ENCODE measurements at places on chromosomes 13 and 19.

DNA sequence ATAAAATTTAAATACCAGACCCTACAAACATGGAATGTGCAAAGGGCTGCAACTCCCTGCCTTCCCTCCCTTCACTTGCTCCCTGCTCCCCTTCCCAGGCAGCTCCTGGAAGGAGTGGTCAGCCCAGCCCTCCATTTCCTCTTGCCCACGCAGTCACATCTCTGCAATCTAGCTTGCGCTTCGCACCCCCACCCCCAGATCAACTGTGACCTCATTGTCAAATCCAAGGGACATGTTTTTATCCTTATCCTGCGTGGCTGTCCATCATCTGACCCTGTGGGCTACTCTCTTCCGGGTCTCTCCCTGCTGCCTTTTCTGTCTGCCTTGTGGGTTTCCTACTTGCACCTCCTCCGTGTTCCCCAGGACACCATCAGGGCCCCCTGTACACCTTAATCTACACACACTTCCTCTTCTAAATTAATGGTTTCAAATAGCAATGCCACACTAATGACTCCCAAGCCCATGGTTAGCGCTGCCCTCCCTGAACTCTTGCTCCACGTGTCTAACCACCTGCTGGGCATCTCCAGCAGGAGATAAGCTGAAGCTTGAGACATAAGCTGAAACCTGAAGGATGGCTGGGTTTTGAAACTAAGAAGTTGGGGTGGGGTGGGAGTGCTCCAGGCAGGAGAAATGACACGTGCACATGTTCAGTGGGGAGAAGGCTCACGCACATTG, 118.3 kb downstream of the USP12 start:
- DNase-seq = peak; percentile 40

- DNase-seq = no peak
These were observed 11.9 kb upstream of the TPM4 start for GRCh38 chr19:16064209-16064889.

GRCh38 chr19:48466561-48467325, 2.4 kb upstream of the CYTH2 start:
- no peak for DNase-seq

GRCh38 chr19:44810234-44811121, 1.6 kb downstream of the BCAM start:
- no peak for DNase-seq

DNA sequence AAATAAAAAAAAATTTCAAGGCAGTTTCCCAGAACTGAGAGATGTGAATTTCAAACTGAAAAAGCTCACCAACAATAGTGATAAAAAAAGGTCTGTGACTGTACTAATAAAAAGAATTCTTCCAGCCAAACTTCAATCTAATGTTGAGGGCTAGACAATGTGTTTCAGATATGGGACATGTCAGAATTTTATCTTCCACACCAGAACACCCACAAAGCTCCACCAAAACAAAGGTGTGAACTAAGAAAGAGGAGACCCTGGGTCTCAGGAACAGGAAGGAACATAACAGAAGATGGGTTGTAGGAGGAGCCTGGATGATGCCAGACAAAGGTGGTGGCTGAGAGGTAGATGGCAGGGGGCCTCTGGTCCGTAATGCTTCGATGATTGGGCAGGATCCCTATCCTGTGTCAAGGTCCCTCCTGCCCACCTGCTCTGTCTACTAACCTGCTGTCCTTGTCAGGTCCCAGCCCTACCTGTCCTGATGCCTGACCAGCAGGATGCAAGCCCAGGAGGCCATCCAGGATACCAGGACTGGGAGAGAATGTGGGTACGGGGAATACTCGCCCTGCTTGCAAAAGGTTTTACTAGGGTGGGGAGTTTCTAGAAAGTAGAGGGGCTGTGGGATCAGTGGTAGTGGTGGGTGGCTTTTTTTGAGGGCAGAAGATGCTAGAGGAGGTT, 4.5 kb downstream of the MZF1 start:
- DNase-seq = no peak

- DNase-seq = no peak
These were observed 23.5 kb downstream of the RASA3 start for GRCh38 chr13:114108894-114109293.

DNA sequence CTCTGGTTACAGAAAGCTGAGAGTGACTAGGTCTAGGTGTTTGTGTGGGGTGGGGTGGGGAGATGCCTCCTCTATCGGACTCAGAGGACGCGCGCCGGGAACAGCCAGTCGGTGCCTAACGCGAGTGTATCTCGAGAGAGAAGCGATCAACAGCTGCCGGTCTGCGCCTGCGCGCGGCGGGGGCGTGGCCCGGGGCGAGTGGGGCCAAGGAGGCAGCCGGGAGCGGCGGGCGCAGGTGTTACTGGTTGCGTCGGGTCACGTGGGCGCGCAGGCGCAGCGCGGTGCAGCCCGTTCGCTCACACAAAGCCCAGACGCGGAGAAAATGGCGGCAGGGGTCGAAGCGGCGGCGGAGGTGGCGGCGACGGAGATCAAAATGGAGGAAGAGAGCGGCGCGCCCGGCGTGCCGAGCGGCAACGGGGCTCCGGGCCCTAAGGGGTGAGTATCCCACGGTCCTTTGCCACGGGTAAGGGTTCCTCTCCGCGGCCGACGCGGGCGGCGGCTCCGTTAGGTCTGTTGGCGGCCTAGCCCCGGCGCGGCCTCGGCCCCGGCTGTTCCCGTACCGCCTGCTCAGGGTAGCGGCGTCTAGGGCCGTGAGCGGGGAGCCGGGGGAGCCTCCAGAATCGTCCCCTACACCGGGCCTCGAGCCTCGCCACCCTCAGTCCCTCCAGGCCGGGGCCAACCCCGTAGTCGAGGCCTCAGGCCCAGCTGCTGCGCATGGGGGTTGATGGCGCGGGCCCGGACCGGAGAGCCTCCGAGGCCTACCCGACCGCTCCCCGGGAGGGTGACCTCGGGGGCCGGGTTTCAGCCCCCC, at the start of gene HNRNPM:
Gene HNRNPM (plus strand): TSS at position 299 of the 811 bp plus-strand sequence. CDS start 24 bp downstream, at position 323.
- DNase-seq = peak; percentile 98

DNA sequence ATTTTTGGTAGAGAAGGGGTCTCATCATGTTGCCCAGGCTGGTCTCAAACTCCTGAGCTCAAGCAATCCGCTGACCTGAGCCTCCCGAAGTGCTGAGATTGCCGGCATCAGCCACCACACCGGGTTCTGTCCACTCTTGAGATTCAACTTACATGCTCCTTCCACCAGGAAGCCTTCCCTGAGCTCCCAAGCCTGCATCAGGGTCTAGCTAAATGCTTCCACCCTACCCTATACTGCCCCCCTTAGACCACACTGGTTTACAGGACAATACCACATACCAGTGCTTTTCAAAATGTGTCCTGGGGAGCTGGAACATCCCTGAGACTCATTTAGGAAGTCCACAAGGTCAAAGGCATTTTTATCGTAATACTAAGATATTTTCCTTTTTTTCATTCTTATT, 15.1 kb upstream of the CACNG8 start:
- no peak for DNase-seq

All from common myeloid progenitor, CD34-positive (primary cell).